Mucosa of gallbladder (tissue), 1 donor: ENCODE measurements at places on chromosomes 12 and 14.

DNA sequence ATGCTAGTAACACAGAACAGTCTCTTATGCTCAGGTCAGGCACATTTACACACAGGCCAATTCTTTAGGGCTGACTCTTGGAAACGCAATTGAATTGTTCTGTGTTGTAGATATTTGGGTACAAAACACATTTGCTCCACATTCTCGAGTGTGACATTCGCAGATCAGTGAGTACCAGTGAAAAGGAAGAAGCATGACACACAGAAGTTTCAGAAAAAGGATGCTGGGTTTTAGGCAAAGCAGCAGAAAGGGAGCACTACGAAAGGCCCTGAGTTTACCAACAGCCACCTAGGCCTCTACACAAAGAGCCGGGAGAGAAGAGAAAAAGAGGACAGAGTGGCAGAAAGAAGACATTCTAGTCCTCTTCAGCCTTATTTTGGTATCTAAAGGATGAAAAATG is 254.4 kb upstream of the BTG1 start:
- no peak for DNase-seq

DNA sequence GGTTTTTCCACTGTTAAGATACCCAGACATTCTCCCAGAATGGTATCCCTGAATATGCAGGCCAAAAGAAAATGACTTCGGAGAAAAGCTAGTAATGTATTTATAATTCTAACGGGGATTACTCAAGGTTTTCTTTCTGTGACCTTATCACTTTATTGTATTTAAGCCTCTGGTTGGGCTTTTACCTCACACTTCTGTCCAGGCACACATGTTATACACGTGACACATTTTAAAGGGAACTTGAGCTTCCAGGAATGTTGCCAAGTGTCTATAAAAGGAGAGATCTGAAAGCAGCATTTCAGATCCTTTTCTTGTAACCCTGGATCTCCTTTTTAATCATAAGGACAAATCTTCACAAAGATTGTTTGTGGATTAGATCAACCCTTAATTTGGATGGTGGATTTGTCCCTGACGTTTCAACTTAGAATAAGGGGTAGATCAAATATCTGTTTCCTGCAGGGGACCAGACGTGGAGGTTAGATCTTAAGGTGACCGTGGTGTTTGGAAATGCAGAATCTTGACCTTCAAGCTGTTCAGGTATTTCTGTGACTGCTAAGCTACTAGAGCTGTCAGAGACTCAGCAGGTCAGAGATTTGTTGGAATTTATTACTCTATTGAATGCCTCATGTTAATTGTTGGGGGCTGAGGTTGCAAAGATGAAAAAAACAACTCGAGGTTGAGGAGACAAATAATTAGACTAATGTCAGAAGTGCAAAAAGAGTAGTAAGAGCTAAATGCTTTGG is 1.5 kb downstream of the CIPC start:
- DNase-seq, result peak; percentile 23

DNA sequence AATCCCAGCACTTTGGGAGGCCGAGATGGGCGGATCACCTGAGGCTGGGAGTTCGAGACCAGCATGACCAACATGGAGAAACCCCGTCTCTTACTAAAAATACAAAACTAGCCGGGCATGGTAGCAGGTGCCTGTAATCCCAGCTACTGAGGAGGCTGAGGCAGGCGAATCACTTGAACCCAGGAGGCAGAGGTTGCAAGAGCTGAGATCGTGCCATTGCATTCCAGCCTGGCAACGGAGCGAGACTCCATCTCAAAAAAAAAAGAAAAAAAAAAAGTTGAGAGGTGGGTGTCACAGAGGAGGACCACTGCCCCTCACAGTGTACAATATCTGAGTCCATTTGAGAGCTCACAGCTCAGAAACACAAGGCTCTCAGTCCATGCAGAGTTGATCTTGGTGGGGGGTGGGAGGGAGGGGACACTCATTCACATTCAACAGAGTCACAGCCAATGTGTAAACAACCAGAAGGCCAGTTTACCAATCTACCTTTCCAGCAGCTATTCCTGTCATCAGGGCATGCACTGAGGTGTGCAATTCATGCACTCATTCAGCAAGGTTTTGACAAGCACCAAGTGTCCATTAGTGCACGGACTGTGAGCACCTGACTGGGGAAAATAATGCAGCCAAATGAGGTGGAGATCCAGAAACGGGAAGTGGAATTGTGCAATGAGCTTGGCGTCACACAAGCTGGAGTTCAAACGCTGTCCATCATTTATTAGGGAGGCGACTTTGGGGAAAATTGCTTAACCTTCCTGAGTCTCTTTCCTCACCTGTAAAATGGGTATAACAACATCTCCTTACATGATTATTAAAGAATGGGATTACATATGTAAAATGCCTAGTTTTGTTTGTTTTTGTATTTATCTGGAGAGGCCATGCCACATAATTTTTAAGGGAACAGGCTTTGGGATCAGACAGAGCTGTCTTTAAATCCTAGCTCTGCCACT is 4.4 kb upstream of the EIF5 start:
- peak; percentile 62 for DNase-seq

- DNase-seq, result no peak
These were observed 212.7 kb downstream of the ERC1 start for GRCh38 chr12:1203735-1204019.

DNA sequence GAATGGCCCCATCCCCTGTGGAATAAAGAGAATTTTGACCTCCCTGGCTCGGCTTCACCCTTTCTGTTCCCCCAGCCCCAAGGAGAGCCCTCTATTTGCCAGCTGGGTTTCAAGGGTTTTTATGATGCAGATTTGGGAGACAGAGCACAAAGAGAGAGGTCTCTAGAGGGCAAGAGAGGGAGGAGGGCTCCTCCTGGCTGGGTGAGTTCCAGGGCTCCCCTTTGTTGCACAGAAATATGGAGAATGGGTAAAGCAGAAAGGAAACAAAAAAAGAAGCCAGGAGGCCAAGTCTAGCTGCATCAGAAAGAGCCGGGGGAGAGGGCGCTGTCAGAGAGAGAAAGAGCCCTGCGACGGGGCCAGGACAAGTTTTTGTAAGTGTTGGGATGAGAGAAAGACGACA is 319.6 kb upstream of the RTL1 start:
- no peak for DNase-seq

DNA sequence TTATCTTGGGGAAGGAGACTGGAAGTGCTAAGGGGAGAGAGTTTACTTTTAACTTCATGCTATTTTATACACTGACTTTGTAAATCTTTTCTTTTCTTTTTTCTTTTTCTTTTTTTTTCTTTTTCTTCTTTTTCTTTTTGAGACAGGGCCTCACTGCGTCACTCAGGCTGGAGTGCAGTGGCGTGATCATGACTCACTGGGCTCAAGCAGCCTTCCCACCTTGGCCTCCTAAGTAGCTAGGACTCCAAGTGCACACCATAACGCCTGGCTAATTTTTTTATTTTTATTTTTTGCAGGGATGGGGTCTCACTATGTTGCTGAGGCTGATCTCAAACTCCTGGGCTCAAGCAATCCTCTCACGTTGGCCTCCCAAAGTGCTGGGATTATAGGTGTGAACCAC is 294.6 kb upstream of the PRICKLE1 start:
- no peak for DNase-seq

DNA sequence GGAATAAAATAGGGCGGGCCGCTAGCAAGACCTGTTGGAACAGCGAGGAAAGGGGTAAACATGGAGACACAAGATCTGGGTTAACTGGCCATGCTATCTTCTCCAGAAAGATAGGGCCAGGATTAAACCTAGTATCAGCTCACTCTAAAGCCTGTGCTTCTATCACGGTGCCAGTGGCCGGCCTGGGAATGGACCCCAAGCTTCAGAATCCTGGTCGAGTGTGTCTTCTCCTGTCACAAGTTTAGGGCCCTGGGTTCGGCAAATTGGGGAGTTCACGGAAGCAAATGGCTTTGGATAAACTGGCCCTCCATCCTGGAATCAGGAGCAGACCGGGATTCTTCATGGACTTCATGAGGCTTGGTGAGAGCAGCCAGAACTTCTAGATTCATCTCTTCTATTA is 82.2 kb downstream of the LGMN start:
- no peak for DNase-seq

DNA sequence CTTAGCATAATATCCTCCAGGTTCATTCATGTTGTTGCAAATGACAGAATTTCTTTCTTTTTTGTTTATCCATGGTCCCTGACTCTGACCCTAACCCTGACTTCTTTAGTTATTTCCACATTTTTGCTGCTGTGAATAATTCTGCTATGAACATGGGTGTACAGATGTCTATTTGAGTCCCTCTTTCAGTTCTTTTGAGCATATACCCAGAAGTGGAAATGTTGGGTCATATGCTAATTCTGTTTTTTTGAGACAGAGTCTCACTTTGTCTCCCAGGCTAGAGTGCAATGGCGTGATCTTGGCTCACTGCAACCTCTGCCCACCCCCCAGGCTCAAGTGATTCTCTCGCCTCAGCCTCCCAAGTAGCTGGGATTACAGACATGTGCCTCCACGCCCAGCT is 33.1 kb downstream of the KNTC1 start:
- DNase-seq, result no peak

- DNase-seq, result no peak
These were observed 169.0 kb upstream of the RTL1 start for GRCh38 chr14:101072531-101072930.

DNA sequence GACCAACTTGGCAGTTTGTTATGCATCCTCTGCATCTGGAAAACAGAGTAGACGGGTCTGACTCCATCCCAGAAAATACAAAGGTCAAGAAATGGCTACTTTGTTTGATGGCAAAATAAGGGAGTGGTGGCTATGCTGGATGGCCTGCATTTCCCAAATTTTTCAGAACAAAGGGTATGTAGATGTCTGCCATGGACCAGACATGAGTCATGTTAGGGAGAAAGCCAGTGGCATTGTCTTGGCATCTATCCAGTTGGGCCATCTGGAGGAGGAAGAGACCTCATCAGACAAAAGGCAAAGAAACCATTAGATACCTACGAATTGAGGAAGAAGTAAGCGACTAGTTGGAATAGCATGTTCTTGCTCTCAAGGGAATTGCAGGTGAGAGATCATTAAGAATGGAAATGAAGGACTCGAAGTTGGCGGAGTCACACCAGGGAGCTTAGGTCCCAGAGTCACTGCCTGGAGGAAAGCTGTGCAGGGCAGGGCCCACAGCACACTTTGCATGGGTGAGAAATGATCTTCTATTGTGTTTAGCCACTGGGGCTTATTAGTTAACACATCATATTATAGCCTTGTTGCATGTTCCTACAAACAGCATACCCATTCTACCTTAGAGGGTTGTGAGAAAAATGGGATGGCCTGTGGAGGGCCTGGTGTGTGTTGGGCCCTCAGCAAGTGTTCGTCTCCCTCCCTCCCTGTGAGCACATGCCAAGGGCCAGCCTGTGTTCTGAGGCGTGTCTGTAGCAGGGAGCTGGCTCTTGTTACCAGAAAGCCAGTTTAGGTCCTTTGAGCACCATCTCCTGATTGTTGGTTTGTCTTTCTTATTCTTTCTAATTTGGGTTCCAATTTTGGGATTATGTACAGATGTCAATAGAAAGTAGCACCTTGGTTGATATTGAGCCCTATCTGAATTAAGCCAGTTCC is 119.4 kb downstream of the KTN1 start:
- DNase-seq, result no peak

GRCh38 chr14:71533390-71533789 is 398.8 kb upstream of the RGS6 start:
- no peak for DNase-seq

GRCh38 chr14:61048640-61049039 is 67.6 kb downstream of the SLC38A6 start:
- DNase-seq, result no peak

GRCh38 chr12:101599311-101599710 is 4.5 kb downstream of the MYBPC1 start:
- no peak for DNase-seq

DNA sequence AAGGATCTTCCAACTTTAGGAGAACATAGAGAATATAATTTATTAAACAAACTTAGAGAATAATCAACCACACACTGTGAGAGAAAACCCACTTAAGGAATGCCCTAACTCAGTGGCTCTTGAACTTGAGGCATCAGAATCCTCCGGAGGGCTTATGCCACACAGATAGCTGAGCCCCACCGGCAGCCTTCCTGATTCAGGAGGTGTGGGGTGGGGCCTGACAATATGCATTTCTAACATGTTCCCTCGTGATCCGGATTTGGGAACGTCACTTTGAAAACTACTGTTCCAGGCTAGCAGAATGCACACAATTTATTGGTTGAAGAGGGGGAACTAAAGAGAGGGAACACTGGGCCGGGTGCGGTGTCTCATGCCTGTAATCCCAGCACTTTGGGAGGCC is 2.0 kb upstream of the SOAT2 start:
- no peak for DNase-seq

DNA sequence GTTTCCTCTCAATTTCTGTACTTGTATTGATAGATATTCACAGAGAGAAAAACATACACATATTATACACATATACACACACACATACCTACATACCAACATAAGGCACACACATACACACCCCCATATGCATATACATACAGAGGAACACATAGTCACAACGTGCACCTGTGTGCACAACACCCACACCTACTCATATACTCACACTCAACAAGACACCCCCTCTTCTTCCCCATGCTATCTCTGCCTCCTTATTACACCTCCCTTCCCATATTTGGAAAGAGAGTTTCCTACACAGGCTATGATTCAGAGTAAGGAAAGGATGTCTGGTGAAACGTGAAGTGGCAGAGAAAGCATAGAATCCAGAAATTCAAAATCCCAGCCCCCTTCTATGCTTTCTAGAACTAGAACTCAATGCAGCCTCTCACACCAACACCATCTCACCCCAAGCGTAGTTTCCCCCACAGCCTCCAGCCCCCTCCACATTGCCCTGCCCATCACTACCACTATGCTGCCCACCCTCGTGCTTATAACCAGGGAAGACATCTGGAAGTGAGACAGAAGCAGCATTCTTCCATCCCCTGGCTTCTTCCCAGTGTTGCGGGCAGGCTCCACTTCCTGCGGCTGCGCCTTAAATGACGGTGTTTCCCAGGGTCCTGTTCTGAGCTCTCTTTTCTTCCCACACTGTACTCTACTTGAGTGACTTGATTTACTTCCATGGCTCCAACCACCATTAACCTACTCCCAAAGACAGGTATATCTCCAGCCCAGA is 2.4 kb downstream of the RNASE8 start:
- no peak for DNase-seq

- no peak for DNase-seq
These were observed 239.4 kb upstream of the KRR1 start for GRCh38 chr12:75750716-75751306.

GRCh38 chr12:88185988-88186387 is 43.9 kb downstream of the TMTC3 start:
- DNase-seq, result no peak

- DNase-seq, result no peak
These were observed 1.7 kb downstream of the ARMH4 start for GRCh38 chr14:58150243-58150805.

DNA sequence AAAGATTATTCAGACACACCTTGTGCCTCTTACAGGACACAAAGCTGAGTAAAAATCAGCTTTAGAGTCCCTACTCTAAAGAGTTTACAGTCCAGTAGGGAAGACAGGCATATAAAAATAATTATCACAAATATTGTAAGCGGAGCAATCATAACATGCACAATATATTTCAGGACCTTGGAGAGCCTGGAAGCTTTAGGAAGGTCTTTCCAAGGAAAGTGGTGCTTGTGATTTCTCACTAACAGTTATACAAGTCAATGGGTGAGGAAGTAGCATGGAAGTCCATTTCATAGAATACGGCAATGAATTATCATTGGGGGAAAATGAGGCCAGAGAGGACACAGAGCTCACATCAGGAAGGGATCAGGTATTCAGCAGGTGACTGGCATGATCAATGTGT is 268.3 kb downstream of the C12orf50 start:
- DNase-seq, result no peak
